ENCODE measurements at places on chromosomes 12 and 14.

- no peak for DNase-seq
Observed at GRCh38 chr12:46516933-46517578, 144.5 kb upstream of the SLC38A2 start.

GRCh38 chr12:5868625-5869295, 76.3 kb downstream of the ANO2 start:
- DNase-seq = no peak

DNA sequence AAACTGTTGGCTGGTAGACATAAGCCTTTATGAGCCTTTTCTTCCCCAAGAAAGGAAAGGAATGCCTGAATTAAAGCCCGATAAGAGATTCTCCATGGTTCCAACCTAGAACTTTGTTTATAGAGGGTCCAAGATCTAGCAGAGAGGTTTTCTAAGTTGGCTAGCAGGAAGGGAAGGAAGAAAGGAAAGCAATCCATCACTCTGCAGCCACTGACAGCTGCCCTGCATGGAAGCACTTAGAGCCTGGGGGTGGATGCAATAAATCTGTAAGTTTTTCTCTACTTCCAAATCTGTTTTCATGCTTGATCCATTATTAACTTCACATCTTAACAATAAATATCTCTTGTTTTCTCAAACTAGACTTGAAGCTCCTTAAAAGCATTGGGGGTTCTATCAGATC, 224.4 kb downstream of the KSR2 start:
- no peak for DNase-seq

DNA sequence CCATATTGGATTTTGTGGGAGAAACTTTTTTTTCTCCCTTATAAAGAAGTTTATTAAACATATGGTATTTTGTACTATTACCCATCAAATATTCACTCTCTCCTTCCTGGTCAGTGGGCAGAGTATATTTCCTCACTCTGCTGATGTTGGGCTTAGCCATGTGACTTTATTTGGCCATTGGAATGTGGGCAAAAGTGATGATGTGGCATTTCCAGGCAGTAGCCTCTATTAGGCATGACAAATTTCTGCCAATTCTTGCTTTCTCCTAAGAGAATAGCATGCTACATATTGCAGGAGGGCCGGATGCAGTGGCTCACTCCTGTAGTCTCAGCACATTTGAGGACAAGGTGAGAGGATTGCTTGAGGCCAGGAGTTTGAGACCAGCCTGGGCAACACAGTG, 24.4 kb upstream of the WSCD2 start:
- no peak for DNase-seq

- DNase-seq = no peak
Observed at GRCh38 chr12:38850461-38850860, 54.9 kb downstream of the CPNE8 start.

GRCh38 chr12:45587012-45587411, 142.5 kb upstream of the ARID2 start:
- DNase-seq = no peak

DNA sequence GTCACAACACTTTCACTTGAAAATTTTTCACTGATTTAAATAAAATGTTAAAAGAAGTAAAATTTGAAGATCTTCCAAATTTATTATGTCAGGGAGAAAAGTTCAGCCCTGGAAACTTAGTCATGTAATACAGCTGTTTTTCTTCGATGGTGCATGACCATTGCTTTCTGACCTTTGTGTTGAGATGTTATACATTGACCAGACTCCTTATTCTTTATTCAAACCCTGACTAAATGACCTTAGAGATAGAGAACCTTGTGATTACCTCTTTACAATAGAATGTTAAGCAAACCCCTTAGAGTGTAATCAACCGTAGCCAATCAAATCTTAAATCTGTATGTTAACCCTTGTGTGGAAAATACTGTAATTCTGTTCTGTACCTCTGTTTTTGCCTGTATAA, 34.5 kb downstream of the PLCZ1 start:
- DNase-seq = no peak

DNA sequence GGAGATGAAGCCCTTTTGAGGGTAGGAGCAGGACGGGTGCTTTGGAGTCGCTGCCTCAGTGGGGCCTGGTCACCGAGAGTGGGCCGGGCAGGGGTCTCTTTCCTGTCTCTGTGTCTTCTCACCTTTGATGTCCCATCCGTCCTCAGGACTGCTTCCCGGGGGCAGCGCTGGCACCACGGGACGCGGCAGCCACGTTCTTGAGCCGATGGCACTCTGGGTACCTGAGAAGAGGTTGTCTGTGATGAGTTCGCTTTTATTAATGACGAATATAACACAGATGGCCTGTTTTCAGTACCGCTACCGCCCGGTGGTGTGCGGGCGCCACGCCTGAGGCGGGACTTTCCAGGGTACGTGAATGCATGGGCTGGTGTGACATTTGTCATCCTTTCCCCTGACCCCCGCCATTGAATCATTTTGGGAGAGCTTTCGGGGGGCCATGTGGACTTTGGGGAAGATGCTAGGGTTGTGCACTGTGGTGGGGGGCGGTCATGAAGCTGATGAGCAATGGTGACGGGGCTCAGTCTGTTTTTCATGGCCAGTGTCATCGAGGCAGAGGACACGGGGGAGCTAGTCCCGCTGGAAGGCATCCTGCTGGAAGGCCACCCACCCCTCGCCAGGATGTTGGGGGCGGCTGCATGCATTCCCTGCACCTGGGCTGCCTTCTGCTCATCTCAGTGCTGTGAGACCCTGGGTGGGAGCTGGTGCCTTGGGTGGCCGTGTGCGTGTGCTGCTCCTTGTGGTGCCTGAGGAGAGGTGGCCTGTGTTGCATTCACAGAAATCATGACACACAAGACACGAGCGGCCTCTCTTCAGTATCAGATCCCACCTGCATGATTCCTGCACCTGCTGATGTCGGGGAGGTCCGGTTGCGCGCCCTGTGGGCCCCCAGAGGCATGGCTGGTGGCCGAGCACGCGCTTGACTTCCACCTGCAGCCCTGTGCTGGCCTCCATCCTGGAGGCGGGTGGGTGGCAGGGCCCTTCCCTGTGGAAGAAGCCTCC, 162.5 kb upstream of the RTL1 start:
- DNase-seq = no peak

DNA sequence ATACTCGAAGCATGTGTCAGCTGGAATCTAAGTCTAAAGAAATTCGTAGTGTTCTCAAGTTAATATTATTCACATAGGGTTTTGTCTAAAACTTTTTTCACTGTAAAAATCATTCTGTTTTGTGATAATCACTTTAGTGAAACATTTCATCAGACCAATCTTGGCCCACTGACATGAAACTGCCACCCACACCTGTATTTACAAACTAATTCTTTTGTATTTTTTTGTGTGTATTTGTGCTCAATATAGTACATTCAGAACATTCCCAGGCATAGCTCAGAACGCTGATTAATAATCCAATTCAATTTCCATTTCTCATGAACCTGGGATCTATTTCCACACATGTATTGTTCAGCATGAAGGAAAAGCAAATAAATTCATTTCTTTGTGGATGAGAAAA, 191.7 kb downstream of the RASSF9 start:
- DNase-seq = no peak

DNA sequence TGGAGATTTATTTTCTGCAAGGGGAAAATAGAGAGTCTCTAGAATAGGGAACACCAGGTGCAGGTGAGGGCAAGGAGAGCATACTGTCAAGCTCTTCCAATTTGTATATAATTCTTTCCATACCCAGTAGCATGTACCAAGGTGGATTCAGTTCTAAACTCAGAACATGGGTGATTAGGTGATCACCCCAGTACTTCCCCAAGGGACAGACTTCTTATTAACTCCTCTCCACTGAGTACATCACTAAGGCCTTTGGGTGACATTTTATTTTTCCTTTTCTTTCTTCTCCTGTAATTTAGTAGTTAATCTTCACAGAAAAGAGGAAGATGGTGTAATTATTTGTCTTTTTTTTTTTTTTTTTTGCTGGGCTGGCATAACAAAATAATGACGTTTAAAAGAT, 54.2 kb downstream of the DIP2B start:
- DNase-seq = no peak

DNA sequence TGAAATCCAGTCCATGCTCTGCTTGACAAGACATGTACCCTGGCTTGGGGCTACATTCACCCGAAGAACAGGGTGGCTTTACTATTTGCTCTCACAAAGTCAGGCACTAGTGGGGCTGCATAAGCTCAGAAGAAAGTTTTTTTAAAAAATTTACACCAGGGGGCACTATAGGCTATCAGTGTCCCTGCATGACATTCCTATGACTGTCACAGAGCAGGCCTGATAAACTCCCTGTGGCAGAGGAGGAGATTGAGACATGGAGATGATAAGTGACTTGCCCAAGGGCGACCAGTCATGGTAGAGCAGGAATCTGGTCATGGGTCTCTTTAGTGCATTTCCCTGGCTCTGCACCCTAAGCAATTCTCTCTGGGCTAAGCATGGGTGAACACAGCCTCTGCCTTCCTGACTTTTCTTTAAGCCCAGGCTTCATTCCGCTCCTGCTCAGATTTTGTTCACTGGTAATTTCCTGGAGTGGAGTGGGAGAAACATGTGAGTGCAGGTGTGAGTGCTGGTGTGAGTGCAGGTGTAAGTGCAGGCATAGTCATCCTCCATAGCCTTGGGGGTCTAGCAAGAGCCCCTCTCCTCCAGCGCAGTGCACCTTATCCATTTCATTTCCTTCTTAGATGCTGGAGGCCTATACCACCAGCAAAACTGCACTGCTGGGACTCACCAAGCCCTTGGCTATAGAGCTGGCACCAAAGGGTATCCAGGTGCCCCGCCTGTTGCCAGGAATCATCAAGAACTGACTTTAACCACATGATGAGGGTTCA, 91.6 kb downstream of the DHRS2 start:
- no peak for DNase-seq

DNA sequence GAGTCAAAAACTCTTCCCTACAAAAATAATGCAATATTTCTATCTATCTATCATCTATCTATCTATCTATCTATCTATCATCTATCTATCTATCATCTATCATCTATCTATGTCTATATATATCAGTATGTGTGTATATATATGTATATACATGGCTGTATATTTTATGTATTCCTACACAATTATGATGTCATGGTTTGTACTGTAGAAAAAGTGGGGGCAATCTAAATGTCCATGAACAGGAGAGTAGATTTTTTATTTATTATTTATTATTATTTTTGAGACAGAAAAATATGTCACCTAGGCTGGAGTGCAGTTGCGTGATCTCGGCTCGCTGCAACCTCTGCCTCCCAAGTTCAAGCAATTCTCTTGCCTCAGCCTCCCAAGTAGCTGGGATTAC, 45.6 kb upstream of the BICD1 start:
- no peak for DNase-seq

DNA sequence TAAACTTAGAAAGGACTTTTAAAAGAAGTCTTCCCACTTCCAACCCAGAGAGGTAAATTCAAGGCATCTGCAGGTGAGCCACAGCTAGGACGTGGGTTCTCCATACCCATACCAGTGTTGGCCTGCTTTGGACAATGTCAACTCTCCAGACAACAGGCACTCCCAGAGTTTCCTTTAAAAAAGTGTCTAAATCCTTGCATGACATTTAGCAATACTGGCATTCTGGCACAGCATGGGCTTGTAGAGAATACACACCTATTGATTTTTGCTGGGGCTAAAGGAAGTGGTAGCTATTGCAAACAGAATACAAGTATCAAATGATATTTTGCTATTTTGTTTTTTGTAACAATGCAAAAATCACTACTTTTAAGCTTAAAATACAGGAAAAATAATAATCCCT, 25.8 kb upstream of the DICER1 start:
- DNase-seq = no peak

DNA sequence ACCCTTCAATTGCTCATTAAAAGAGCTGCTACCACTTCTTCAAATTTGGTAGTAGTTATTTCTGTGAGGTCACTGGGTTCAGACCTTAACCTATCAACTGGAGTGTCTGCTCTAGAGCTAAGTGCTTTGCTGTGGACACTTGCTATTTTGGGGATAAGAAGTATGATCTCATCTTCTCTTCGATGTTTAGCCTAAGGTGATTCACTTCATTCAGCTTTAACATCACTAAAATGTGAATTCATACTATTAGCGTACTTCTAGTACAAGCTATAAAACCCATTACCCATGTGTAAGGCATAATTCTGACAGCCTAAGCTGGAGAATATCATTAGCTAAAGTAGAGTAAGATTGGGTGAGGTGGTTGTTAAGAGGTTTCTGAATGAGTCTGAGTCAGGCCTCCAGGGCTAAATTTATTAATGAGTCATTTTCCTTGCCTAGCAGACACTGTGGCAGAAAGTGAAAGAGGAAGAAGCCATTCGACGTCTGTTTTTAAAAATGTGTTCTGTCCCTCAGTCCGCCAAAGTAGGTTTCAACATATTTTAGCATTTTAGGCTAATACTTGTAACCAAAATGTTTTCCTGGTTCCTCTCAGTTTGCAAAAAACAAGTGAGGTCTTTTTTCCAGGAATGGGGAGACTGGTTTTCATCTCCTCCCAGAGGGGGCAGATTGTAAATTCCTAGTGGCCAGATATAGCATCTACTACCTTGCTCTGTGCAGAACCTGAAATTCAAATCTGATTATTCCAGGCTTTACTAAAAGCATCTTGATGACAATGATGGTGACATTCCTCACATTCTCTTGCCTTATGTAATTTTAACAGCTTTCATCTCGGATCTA, 103.6 kb downstream of the SSPN start:
- DNase-seq = no peak

DNA sequence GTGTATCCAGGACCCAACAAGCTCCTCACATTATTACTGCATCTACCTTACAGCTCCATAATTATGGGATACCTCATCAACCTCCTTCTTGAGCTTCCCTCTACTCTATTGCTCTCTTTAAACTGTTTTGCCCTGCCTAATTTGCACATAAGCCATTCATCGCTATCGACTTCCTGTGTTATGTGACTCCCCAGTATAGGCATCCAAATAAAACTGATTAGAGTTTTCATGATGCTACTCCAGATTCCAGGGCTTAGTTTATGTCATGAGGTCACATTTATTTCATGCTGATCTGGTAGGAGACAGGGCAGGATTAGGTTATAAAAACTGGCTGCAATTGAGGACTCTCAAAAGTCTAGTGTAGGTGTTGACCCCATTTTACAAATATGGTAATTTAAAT, 569.9 kb upstream of the MGAT4C start:
- DNase-seq = no peak

DNA sequence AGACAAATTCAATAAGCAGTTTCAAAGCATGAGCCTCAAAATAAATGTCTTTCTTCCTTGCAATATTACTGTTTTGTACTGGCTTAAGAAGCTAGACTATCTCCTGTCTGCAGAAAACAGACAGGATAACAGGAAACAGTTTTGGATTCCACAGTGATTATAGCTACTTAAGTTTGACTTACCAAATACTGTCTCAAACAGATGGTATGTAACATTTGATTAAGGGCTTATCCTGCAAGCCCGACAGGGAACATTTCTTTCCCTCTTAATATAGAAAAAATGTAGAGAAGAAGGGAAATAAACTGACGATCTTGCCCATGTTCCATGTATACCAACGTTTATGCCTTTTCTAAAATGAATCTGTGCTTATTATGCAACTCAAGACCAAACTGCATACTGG, 179.9 kb upstream of the EEA1 start:
- DNase-seq = no peak

DNA sequence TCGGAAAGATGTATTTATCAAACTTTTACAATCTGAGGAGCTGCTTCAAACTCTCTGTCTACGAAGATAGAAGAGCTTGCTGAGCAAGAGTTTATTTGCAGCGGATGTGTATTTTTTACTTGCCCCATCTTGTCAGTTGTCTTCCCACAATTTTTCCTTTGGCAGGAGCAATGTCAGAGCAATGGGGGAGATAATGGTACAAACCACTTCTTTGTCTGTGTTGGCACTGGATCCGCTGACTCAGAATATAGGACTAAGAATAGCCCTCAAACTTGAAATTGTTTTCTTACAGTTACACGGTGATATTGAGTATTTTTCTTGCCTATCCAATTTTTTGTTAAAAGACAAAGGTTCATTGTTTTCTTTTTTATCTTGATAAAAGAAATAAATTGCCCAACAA, 27.6 kb downstream of the HELB start:
- DNase-seq = no peak
